ENCODE measurements at places on chromosomes 1 and 21.

DNA sequence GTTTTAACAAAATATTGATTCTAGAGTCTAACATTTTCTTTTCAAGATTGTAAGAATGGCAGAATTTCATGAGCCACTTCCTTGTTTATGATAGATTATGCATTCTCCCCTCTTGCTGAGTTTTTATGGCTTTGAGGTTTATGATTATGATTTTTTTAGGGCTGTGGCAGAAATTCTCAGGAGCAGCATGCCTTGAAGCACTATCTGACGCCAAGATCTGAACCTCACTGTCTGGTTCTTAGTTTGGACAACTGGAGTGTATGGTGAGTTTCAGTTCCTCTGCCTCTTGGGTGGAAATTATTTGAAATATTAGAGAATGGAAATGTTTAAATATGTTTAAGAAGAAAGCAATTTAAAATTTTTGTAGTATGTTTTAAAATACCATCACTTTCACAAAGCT, 10.2 kb downstream of the USP16 start:
- DNase-seq = no peak

GRCh38 chr1:207502726-207503125, 6.8 kb downstream of the CR1 start:
- no peak for DNase-seq

DNA sequence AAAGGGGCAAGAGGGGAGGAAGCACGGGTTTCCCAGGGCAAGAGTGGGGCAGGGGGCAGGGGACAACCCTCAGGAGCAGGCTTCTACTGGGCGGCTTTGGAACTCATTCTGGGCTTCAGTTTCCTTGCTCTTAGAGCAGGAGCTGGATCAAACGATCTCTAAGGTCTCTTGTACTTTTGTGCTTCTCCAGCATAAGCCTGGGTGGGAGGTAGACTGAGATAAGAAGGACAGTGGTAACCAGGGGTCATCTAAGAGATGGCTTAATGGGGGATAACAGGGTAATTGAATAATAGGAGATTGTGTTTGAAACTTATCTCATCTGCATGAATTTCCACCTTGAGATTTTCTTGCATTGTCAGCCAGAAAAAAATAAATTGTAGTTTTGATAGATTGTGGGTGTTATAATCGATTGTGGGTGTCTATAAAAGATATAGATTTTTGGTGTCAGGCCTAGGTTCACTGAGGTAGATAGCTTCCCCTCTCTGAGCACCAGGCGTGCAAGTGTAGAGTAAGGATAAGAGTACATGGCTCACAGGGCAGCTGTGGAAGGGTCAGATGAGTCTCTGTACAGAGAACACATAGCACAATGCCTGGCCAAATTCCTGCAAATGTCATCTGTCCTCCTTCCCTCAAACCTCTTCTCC, 68.0 kb downstream of the CD58 start:
- no peak for DNase-seq

DNA sequence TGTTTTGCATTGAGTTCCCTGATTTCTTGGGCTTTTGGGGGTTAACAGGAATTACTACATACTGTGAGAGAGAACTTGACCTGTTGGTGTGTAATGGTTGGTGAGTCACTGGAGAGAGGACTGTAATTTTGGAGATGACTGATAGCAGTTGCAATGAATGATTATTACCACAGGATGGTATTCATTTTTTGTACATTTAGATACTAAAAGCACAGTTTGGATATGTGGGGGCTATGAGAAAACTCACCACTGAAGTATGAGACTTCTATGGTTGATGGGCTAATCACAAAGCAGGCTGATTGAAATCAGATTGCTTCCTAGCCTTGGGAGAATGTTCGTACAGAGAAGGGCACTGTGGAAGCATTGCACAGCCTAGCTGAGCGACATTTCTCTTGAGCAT, 1571.3 kb upstream of the PRMT6 start:
- no peak for DNase-seq

DNA sequence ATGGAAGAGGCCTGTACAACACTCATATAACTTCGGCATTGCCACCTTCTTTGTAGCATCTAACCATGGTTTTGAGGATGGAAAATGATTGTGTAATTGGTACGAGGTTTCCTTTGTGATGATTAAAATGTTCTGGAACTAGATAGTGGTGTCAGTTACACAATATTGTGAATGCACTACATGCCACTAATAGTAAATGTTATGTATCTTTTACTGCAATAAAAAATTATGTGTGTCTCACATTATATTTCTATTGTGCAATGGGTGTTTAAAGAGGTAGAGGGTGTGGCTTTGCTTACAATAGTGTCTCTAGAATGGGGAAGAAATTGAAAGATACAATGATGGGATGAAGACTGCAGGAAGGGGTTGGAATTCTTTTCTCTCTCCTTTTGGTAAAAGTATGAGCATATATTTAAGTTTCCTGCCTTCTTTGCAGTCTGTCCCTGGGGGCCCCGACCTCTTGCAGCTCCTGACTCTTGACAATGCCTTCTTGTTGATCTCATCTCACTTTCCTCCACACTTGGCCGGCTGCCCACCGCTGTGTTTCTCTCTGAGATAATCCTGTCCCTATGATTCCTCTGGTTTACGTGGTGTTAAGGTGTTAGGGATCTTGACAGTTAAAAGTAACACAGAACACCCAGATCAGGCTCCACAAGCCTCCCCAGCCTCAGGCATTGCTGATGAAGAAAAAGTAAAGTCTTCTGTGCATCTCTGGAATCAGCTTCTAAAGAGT, 39.3 kb downstream of the MTARC1 start:
- no peak for DNase-seq

- DNase-seq = no peak
Measured at GRCh38 chr1:108182959-108183700, 17.0 kb downstream of the SLC25A24 start.

- no peak for DNase-seq
Measured at GRCh38 chr1:29924017-29924431, 687.7 kb downstream of the PTPRU start.

- no peak for DNase-seq
Measured at GRCh38 chr1:110606657-110607535, 738 bp upstream of the KCNA2 start.

- no peak for DNase-seq
Measured at GRCh38 chr1:53653631-53654030, 85.3 kb downstream of the GLIS1 start.

DNA sequence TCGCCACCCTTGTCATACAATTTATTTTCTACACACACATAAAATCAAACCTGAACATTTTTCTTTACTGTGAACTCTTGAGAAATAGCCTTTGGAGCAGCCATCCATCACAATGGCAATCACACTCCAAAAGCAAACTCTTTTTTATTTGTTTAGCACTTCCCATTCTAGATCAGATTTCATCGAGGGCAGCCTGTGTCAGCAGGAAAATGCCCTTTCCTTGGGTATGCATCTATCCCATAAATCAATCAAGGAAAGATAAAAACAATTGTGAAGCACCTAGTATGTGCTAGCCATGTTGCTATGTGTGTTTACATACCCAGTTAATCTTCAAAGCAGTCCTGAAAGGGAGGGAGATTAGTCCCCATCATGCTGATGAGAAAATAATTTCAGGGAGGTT, 484.1 kb upstream of the USP24 start:
- no peak for DNase-seq

DNA sequence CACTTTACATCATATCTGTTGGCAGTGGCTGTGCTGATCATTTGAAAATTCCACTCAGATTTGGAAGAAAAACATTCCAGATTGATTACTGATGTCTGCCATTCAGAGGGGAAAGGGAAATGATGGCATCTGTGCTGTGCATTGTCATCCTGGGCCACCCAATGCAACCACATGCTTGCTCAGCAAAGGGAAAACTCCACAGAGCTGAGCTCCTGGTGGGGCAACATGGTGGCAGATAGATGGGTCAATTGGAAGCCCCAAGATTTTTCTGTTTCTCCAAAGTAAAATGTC, 11.8 kb downstream of the OXCT2 start:
- no peak for DNase-seq

GRCh38 chr1:94413311-94413710, 4.9 kb upstream of the ABCD3 start:
- DNase-seq = no peak

- DNase-seq = no peak
Measured at GRCh38 chr1:150550222-150551050, 1.2 kb downstream of the ADAMTSL4 start.

DNA sequence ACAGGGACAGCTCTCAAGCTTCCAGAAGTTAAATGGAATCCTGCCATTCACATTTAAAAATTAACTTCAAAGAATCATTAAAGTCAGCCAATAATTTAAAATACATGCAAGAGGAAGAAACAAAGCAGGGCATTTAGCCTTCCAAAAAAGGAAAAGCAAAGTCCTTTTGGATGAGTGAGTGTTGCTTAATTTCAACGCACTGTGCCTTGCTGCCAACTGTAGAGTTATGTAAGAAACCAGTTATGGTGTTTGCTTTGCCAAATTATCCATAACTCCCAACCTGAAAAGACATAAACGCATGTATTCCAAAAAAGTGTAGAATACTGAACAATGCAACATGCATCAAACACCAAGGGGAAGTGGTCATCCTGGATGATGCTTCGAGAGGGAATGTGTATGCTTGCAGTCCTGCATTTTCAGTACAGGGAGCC, 16.1 kb upstream of the KCNE1 start:
- no peak for DNase-seq

DNA sequence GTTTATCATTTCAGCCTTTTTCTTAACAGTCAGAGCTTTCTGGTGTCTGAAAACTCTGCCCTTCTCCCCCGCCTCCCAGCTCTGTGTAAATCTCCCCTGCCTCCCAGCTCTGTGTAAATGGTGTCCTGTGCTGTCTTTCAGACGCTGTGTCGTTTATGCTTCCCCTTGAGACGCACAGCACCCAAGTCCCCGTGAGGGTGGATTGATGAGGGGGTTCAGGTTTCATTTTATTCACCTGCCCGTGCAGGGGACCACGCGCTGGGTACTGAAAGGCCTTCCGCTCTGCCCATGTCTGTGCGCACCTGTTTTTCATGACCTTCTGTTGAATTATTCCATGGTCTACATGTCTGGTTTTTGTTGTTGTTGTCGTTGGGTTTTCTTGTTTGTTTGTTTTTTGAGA, 108.2 kb upstream of the COL6A1 start:
- DNase-seq = no peak

DNA sequence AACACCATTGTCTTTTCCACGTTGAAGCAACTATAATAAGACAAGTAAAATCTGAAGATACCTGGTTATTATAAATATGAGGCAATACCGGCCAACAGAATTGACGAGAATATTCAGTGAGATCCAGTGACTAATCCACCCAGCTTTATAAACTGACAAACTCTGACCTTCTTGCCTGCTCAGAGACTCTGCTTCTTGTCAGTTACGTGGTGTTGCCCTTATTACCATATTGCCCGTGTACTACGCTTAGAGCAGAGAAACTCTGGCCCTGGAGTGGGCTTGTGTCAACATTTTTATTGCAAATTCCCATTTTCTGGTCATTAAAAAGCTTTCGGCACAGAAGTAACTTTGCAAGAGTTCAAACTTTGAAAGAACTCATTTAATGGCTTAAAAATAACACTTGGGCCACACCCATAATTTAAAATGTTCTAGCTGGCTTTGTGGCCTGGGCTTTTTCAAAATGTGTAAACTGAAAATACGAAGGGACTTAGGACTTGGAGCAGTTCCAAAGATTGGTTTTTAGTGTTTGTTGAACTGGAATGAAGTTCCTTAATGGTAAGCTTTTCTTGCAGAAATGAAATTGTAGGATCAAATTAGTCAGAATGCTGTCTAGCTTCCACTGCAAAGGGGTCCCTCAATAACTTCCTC, 266.2 kb downstream of the LMO4 start:
- no peak for DNase-seq

DNA sequence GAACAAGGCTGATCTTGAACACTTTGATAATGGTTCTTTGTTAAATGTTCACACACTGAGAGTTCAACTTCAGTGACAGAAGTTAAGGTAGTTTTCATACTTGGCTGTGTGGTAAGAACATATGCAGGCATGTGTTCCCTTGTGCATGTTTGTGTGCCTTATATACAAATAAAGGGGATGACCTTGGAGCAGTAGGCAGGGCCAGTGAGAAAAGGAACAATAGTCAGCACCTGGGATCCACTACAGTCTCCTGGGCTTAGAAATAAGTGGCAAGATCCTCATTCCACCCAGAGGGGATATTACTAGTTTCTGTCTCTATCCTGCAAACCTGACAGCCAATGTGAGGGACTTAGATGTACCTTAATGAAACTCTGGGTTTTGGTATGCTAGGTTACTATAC, 50.3 kb upstream of the DMRTA2 start:
- no peak for DNase-seq

DNA sequence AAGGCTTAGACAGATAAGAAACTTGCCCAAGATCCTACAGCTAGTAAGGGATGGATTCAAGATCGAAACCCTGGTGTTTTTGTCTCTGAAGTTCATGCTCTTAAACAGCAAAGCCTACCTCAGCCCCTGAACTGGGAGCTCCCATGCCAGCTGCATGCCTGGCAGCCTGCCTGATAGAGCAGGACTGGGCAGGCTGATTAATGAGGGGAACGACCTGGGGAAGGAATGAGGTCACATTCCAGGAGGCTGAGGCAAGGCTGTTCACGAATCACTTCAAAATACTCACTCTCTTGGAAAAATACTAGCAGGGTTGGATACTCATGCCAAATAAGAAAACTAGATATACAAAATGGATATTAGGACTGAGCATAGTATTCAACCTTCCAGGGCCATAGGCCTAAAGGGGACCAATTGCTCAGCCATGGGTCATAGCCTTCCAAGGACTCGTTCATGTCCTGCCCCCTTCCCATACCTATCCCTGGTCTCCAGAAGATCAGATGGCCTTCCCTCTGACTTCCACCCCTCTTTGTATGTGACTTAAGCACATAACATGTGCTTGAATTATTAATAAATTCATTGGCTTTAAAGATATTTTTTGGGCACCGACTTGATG, 15.6 kb upstream of the TACSTD2 start:
- DNase-seq = no peak

DNA sequence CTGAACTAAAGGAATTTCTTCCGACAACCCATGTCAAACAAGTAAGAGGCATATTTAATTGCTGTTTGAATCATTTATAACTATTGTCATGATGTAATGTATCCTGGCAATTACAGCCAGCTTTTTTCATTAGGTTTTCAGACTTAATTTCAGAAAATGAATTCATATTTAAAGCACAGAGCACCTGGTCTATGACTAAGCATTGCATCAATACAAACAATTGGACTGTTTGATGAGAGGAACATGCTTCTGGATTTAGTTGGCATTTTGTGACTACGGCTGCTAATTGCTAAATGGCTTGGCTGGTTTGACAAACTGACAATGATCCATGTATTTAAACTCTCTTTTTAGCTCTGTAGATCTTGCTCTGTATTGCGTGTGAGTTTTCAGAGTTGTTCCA, 853.4 kb downstream of the NCAM2 start:
- no peak for DNase-seq

GRCh38 chr1:37858931-37859506, 373 bp downstream of the MTF1 start:
- DNase-seq = no peak

DNA sequence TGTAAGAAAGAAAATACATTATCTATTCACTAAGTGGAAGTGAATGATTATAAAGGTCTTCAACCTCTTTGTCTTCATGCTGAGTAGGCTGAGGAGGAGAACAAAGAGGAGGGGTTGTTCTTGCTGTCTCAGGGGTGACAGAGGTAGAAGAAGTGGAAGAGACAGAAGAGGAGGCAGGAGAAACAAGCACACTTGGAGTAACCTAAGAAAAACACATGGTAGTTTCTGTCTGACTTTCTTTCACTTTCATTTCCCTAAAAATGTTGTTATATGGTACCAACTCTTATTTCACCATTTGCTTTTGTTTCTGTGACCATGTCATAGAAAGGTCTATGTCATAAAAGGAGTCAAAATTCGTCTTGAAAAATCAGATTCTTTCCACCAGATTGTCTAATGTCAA, 696.6 kb upstream of the BRINP3 start:
- no peak for DNase-seq

GRCh38 chr1:6831366-6831765, 46.1 kb downstream of the CAMTA1 start:
- no peak for DNase-seq
